Body of pancreas (tissue), 4 donors: ENCODE measurements at places on chromosomes 7 and 10. TPM values are rescaled to one million over a fixed set of nuclear protein-coding genes. Genes with fewer than 3 reads are reported as not detected.

GRCh38 chr10:95793401-95794045 is 37.6 kb downstream of the ENTPD1 start:
- no peak for DNase-seq
- H3K4me3 ChIP-seq = no peak overlapping the region
- H3K27ac ChIP-seq = peak overlapping the region; percentile 62
- no peaks in the 10 kb centered on the region for H3K4me1 ChIP-seq

DNA sequence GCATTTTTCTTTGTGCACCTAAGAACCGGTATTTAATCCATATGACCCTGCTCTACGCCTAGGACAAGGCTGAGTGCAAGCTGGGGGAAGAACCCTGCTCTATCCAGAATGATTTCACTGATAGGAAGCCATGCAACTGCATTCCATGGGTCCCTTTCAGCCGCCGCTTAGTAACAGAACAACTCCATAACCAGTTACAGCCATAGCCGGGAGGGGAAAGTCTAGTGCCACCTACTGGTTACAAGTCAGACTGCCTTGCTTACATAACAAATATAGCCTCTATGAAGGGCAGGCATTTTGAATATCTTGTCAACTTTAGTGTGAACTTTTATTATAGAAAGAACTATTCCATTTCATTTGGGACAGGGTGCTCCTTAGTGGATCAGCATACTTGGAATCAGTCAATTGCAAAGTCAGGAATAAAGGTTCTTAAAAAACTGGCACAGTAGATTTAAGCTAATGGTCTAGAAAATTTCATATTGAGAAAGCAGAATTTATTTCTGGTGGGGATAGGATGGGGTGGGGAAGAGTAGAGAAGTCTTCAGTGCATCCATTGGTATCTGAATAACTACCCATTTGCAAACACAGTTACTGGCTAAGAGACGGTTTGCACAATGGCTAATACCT is 521.7 kb downstream of the ADRA2A start:
- H3K36me3 ChIP-seq = no peaks in the 10 kb centered on the region
- H3K4me1 ChIP-seq = peaks cover 6% of the 10 kb centered on the region
- H3K27ac ChIP-seq = no peak overlapping the region
- peak; percentile 69 for DNase-seq
- H3K4me3 ChIP-seq = no peak overlapping the region

GRCh38 chr10:19577381-19577780 is 238.9 kb upstream of the PLXDC2 start:
- no peaks in the 10 kb centered on the region for H3K27me3 ChIP-seq
- H3K4me1 ChIP-seq = no peaks in the 10 kb centered on the region
- no peak overlapping the region for H3K27ac ChIP-seq
- DNase-seq = no peak
- no peaks in the 10 kb centered on the region for H3K36me3 ChIP-seq

The SPRN gene
- total RNA-seq = not detected

DNA sequence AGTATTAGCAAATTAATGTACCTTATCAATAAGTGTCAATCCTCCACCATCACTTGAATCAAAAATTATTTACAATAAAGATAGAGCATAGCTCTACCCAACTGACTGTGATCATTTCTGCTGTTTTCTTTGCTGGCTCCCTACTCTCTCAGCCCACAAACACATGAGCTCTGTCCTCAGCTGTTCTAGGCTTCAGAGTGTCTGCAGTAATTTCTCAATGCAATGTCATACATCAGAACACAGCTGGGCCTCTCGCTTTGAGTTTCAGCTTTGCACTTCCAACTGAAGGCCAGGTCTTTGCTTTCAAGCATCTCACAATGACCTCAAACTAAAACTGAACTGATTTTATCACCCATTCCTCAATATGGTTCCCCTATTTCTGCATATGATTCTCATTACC is 55.7 kb downstream of the RNF133 start:
- no peak overlapping the region for H3K4me3 ChIP-seq
- no peaks in the 10 kb centered on the region for H3K36me3 ChIP-seq
- H3K27me3 ChIP-seq = no peaks in the 10 kb centered on the region
- DNase-seq = no peak
- H3K4me1 ChIP-seq = no peaks in the 10 kb centered on the region

The PAPSS2 gene
- 17.5 TPM for total RNA-seq
